ENCODE measurements at places on chromosomes 16 and 17.

- no peak overlapping the region for H3K27ac ChIP-seq
- no peaks in the 10 kb centered on the region for H3K36me3 ChIP-seq
- peaks cover 14% of the 10 kb centered on the region for H3K27me3 ChIP-seq
- no peak overlapping the region for H3K4me3 ChIP-seq
These were observed 266.4 kb downstream of the MAF start for GRCh38 chr16:79334127-79334526.

DNA sequence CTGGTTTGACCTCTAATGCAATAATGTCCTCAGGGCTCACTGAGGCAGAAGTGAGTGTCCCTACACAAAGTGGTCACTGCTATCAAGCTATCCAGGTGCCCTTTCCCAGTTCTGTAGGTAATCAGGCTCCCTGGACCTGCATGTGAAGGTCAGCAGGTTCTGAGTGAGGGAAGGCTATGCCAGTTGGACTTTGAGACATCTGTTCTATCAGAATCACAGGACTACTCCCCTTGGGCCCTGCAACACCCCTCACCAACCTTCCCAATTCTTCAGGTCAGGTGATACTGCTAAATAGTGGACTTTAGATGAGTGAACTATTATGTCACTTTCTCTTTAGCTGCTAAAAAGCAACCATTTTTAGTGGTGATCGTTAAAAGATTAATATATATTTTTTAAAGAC lies 37.6 kb downstream of the ZZEF1 start:
- H3K36me3 ChIP-seq: peaks cover 8% of the 10 kb centered on the region
- H3K4me3 ChIP-seq: no peak overlapping the region
- DNase-seq: no peak
- H3K27me3 ChIP-seq: no peaks in the 10 kb centered on the region
- H3K27ac ChIP-seq: no peak overlapping the region
- no peaks in the 10 kb centered on the region for H3K4me1 ChIP-seq

DNA sequence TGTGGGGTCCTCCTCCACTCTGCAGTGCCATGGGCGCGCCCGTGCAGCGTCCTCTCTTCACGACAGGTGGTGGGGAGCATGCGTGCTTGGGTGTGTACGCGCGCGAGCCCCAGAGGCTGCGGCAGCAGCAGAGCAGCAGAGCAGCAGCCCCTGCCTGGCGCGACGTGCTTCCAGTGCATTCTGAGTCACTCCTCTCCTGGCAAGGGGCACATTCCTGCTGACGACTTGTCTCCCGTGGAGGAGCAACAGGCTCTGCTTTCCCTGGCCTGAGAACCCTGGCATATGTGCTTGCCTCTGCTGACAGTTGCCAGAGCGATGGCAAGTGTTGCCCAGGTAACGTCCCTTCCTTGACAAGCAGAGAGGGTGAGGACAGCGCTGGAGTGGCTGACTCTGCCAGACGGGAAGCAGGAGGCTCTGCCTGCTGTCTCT lies 133.8 kb upstream of the PLCG2 start:
- no peak overlapping the region for H3K27ac ChIP-seq
- H3K4me1 ChIP-seq: peaks cover 57% of the 10 kb centered on the region
- no peak overlapping the region for H3K4me3 ChIP-seq
- no peak for DNase-seq
- no peaks in the 10 kb centered on the region for H3K27me3 ChIP-seq

DNA sequence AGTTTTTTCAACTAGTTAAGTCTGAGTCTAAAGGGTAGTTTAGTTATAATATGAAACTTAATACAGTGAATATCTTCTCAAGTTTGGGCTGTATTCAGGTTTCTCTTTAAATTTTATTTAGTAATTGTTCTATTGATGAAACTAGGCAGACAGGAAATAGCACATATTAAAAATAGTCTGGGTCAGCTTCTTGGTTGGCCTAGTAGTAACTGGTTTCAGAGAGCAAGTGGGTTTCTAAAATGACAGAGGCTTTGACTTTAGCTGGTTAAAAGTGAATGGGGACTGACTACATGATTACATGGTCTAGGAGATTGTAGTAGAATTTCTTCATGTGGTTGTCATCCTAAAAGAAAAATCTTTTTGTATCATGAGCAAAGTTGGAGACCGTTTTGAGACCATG lies 46.8 kb downstream of the OMG start:
- H3K4me3 ChIP-seq: no peak overlapping the region
- H3K36me3 ChIP-seq: peaks cover 5% of the 10 kb centered on the region
- no peaks in the 10 kb centered on the region for H3K27me3 ChIP-seq
- DNase-seq: no peak
- H3K4me1 ChIP-seq: no peaks in the 10 kb centered on the region

GRCh38 chr16:50839356-50839755 lies 97.5 kb downstream of the CYLD start:
- peaks cover 23% of the 10 kb centered on the region for H3K27me3 ChIP-seq
- no peak overlapping the region for H3K4me3 ChIP-seq
- no peak overlapping the region for H3K27ac ChIP-seq
- peaks cover 28% of the 10 kb centered on the region for H3K4me1 ChIP-seq

DNA sequence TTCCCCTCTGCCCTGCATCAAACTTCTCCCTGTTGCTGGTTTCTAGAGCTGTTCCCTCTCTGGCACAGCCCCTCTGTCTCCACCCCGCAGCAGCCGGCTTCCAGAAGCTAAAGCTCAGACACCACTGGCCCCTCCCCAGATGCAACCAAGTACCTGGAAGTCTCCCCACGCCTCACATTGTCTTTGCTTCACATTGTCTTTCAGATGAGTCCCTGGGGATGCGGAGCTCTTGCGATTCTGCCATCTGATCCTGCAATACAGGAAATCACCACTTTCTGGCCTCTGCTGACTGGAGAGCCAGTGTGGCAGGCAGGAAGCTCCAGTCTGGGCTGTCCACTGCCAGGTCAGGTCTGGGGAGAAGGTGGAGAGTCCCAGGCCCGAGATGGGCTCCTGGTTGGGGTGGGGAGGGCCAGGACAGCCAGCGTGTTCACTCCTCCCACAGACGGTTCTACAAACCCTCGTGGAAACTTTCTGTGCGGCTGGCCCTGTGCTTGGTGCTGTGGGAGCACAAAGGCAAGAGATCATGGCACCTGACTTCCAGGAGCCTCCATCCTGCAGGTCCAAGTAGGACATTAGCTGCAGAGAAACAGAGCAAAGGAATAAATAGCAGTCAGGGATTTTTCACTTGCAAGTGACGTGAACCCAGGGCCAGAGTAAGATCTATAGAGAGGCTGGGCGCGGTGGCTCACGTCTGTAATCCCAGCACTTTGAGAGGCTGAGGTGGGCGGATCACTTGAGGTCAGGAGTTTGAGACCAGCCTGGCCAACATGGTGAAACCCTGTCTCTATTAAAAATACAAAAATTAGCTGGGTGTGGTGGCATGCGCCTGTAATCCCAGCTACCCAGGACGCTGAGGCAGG lies 47.9 kb upstream of the MAP3K14 start:
- peak overlapping the region; percentile 76 for H3K27ac ChIP-seq
- H3K4me1 ChIP-seq: peaks cover 9% of the 10 kb centered on the region
- DNase-seq: no peak

DNA sequence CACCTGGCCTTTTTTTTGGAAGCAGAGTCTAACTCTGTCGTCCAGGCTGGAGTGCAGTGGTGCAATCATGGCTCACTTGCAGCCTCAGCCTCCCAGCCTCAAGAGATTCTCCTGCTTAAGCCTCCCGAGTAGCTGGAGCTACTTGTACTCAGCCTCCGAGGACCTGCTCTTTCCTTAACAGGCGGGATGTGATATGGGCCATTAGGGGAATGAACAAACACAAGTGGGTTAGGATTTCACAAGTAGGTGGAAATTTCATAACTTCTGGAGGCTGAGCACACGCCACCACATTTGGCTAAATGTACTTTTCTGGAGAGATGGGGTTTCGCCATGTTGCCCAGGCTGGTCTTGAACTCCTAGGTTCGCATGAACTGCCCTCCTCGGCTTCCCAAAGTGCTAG lies 4.1 kb downstream of the PAM16 start:
- H3K36me3 ChIP-seq: peaks cover 8% of the 10 kb centered on the region
- H3K27ac ChIP-seq: peak overlapping the region; percentile 89
- DNase-seq: no peak
- H3K27me3 ChIP-seq: peaks cover 10% of the 10 kb centered on the region
- peak overlapping the region; percentile 55 for H3K4me3 ChIP-seq

DNA sequence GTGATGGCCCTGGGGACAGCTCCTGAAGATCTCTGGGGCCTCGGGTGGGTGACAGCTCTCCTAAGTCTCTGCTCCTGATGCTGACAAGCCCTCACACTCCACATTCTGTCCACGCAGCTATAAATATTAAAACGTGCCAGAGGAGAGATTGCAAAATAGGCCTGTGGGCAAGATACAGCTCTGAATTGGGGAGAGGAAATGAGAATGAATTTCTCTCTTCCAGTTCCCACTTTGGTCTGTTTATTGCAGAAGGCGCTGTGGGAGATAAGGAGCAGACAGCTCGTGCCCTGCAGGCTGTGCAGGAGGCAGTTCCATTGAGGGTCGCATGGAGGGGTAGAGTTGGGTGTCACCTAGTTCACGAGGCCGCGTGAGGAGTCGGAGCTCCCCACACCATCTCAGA lies 87.5 kb upstream of the SDK2 start:
- no peak overlapping the region for H3K27ac ChIP-seq
- H3K27me3 ChIP-seq: peaks cover 19% of the 10 kb centered on the region
- no peak for DNase-seq
- peaks cover 5% of the 10 kb centered on the region for H3K4me1 ChIP-seq
- H3K4me3 ChIP-seq: no peak overlapping the region
- H3K36me3 ChIP-seq: peaks cover 4% of the 10 kb centered on the region

DNA sequence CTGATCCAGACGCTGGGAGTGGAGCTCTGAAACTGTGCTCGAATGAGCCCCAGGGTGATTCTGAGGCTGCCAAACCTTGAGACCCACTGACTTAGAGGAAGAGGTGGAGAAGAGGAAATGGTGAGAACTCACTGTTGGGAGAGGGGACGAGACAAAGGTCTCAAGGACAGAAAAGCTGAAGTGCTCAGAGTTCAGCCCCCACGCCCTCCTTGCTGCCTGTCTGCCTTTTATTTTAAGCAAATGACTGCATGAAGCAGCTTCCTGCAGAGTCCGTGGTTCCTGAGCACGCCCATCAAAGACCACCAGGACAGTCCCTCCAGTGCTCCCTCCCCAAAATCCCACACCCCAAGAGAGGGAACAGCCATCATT lies 20.4 kb downstream of the COTL1 start:
- peaks cover 11% of the 10 kb centered on the region for H3K36me3 ChIP-seq
- DNase-seq: no peak
- peak overlapping the region; percentile 56 for H3K4me3 ChIP-seq

GRCh38 chr16:1430214-1430758 lies 592 bp upstream of the PERCC1 start:
- peak overlapping the region; percentile 27 for H3K27ac ChIP-seq
- no peak for DNase-seq
- no peak overlapping the region for H3K4me3 ChIP-seq
- H3K27me3 ChIP-seq: no peaks in the 10 kb centered on the region
- H3K36me3 ChIP-seq: no peaks in the 10 kb centered on the region

- H3K36me3 ChIP-seq: no peaks in the 10 kb centered on the region
- peaks cover 20% of the 10 kb centered on the region for H3K4me1 ChIP-seq
- peaks cover 7% of the 10 kb centered on the region for H3K27me3 ChIP-seq
- no peak overlapping the region for H3K4me3 ChIP-seq
These were observed 26.2 kb downstream of the CCR7 start for GRCh38 chr17:40538936-40539705.

GRCh38 chr17:75289832-75290337 lies 652 bp upstream of the SLC25A19 start:
- peaks cover 8% of the 10 kb centered on the region for H3K27me3 ChIP-seq
- H3K4me3 ChIP-seq: peak overlapping the region; percentile 94

- H3K27me3 ChIP-seq: no peaks in the 10 kb centered on the region
- DNase-seq: no peak
- peaks cover 25% of the 10 kb centered on the region for H3K4me1 ChIP-seq
- no peak overlapping the region for H3K27ac ChIP-seq
- peak overlapping the region; percentile 5 for H3K4me3 ChIP-seq
These were observed 6.0 kb downstream of the ABCC1 start for GRCh38 chr16:15955425-15955824.

- no peaks in the 10 kb centered on the region for H3K36me3 ChIP-seq
- no peak overlapping the region for H3K4me3 ChIP-seq
- DNase-seq: no peak
- peaks cover 18% of the 10 kb centered on the region for H3K4me1 ChIP-seq
- no peak overlapping the region for H3K27ac ChIP-seq
- no peaks in the 10 kb centered on the region for H3K27me3 ChIP-seq
These were observed 288.7 kb downstream of the SOX9 start for GRCh38 chr17:72409405-72410002.

DNA sequence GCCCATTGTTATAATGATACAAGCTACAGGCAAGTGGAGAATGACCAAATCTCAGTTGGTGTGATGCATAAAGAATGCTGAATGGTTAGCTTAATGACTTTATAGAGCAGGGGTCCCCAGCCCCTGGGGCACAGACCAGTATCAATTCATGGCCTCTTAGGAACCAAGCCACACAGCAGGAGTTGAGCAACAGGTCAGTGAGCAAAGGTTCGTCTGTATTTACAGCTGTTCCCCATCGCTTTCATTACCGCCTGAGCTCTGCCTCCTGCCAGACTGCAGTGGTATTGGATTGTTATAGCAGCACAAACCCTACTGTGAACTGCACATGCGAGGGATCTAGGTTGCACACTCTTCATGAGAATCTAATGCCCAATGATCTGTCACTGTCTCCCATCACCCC lies 114.0 kb upstream of the ZFHX3 start:
- DNase-seq: no peak
- H3K27ac ChIP-seq: no peak overlapping the region
- no peaks in the 10 kb centered on the region for H3K27me3 ChIP-seq
- H3K4me3 ChIP-seq: no peak overlapping the region
- peaks cover 21% of the 10 kb centered on the region for H3K4me1 ChIP-seq

DNA sequence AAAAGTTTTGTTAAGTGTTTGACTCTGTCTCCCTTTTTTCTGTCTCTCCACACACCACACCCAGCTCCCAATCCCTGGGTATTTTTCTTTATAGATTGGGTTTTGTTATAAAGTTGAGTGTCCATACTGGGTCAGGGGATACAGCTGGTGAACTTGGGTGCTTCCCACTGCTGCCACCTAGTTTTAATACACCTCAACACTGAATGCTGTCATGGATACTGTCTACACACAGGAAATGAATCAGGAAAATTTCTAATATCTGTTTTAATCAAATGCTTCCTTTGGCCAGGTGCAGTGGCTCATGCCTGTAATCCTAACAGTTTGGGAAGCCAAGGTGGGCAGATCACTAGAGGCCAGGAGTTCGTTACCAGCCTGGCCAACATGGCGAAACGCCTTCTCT lies 5.3 kb upstream of the TAOK1 start:
- no peak overlapping the region for H3K4me3 ChIP-seq
- no peaks in the 10 kb centered on the region for H3K27me3 ChIP-seq
- H3K4me1 ChIP-seq: peaks cover 6% of the 10 kb centered on the region
- no peak for DNase-seq
- no peaks in the 10 kb centered on the region for H3K36me3 ChIP-seq
- H3K27ac ChIP-seq: no peak overlapping the region

DNA sequence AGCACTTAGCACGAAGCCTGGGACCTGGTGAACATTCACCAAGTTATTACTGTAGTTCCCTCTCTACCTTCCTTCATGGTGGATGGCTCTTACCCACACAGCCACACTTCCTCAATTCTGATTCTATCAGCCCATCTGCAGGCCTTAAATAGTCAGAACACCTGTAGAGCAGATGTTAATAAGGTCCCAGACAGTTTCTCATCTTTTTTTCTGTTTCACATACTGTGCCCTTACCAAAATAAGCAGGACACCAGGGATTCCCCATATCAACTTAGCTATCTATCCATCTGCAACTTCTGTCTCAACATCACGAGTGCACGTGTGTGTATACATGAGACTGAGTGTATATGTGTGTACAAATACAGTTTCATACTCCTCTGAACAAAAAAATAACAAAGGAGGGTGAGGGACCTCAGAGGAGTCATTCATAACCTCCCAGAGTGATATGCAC lies 2.8 kb downstream of the RECQL5 start:
- peak overlapping the region; percentile 8 for H3K4me3 ChIP-seq
- no peaks in the 10 kb centered on the region for H3K27me3 ChIP-seq
- no peak overlapping the region for H3K27ac ChIP-seq
- H3K36me3 ChIP-seq: peaks cover 4% of the 10 kb centered on the region

All from neural crest cell (in vitro differentiated cells).